Right renal pelvis (tissue), 4 donors: ENCODE measurements at places on chromosomes 2 and 18.

GRCh38 chr2:236565879-236566402, 3.7 kb upstream of the ACKR3 start:
- no peak for DNase-seq

DNA sequence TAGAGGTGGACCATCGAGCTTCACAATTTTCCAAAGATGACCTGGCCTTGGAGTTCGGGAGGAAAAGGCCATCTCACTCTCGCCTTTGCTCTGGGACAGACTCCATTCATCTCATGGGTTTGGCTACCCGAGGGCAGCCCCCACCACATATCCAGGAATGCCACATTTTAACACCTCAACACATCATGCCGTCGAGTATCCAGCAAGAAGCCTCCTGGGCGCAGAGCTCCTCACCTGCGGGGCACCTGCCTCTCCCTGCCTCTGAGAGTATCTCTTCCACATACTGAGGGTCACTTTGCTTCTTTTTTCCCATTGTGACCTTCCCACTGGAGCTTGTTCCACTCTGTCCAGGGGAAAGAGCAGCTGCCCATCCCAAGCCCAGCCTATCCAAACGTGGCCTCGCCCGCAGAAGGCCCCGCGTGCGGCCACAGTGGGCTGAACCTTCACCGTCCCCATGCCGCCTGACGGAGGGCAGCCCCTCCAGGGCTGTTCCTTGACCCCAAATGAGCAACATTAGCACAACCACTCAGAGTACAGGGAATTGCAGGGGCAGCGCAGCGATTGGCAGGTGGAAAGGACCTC, 5.5 kb upstream of the LIMS2 start:
- DNase-seq = no peak

DNA sequence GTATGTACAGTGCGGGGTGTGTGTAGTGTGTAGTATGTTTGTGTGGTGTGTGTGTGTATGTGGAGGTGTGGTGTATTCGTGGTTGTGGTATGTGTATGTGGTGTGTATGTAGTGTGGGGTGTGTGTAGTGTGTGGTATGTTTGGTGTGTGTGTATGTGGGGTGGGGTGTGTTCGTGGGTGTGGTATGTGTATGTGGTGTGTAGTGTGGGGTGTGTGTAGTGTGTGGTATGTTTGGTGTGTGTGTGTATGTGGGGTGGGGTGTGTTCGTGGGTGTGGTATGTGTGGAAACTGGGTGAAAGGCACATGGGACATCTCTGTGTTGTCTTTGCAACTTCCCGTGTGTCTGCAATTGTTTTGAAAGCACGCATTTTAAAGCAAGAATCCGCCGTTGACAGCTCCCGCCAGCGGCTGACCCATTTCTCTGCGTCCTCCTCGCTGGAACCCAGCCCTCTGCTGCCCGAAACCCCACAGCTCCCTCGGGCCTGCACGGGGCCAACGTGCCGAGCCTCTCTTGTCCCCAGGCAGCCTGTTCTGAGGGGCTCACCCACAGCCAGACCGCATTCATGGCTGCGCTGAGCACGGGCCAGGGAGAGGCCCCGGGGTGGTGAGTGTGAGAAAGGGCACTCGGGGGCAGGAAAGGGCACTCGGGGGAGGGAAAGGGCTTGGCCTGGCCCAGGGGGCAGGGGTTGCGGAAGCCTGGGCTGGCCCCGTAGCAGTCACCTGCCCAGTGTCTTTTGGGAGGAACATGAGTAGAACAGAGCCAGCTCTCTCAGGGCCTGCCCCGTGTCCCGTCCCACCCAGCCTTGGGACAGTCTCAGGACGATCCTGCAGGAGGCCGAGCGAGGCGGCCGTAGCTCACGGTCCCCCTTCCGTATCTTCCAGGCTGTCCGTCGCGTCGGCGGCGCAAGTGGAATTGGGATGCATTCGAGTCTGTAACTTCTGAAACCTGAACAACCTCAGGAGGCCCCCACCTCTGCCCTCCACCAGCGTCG, 61.4 kb downstream of the TWIST2 start:
- no peak for DNase-seq

GRCh38 chr2:162731917-162732804, 106.4 kb downstream of the KCNH7 start:
- DNase-seq = no peak

- DNase-seq = no peak
Observed at GRCh38 chr18:77127769-77128671, 4.6 kb downstream of the MBP start.

- no peak for DNase-seq
Observed at GRCh38 chr2:46339676-46340459, 42.7 kb downstream of the EPAS1 start.

DNA sequence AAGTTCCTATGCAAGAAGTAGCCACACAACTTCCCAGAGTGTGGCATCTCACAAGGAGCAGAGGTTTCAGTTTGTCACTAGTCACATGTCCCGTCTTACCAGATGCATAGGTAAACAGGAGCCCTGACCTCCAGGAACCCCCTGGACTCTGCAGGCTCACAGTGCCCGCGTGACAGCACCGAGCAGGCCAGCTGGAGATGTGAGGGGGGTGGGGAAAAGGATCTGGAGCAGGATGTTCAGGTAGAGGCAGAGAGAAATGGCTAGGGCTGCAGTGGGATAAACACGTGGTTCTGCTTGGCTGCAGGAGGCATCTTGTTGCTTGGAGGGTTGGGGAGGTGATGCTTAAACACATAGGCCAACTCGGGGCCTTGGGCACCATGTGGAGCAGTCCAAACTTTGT, 54.2 kb downstream of the IMPA2 start:
- DNase-seq = no peak

GRCh38 chr2:196171946-196172345, 568 bp upstream of the STK17B start:
- peak; percentile 16 for DNase-seq

DNA sequence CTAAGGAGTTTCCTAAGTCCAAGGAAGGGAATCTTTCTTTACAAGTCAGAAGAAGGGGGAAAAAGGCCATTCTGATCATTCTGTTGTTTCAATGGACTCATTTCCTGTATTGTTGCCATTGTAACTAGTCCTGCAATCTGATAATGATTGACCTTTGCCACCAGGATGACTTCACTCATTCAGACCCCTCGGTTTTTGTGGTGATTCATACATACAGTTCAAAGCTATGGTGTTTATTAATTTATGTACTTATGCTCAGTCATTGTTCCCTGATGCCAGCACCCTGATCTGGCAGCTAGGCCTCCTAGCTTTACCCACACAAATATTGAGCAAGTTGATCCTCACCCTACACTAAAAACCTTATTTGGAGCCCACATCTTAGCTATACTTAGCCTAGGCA, 57.6 kb upstream of the ZNF519 start:
- DNase-seq = no peak

- DNase-seq = no peak
Observed at GRCh38 chr2:240397924-240398645, 37.4 kb upstream of the GPC1 start.

- DNase-seq = no peak
Observed at GRCh38 chr2:109494351-109494750, 119.4 kb downstream of the SEPTIN10 start.

DNA sequence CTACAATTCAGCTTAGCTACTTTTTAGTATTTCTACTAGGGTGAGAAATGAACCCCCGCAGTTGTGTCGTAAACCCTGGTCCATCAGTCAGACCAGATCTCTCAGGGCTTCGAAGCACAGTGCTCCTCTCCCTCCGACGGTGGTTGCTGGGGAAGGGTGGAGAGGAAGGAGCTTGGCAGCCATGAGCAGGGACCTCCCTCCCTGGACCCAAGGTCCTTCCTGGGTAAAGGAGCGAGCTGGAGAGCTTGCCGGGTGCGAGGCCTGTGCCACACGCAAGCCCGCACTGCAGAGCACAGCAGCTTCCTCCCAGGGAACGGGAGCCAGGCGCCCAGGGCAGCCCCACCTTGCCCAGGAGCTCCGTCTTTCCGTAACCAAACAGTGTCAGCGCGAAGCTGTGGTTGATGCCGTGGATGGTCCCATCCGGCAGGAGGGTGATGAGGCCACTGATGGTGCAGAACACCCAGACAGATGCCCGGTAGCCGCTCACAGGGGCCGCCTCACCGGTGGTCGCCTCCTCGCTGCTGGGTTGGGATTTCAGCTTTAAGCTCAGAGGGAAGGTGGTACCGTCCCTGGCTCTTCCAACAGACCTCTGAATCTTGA, 12.5 kb downstream of the PASK start:
- no peak for DNase-seq

DNA sequence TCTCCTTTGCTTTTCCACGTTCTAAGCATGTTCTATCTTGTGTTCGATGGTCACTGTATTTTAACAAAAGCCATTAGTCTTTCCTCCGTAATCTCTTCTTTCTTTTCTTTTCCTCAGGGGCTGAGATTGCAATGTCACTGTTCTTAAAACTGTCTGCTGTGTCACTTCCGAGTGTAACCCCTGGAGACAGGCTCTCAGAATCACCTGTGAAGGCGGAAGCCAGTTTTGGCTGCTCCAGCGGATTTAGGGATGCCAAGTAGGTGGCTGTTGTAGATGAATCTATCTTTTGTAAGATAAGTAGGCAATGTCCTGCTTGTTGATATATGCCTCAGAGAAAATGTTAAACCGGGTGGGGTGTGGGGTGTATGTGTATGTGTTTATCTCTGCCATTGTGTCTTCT, 94.7 kb upstream of the L3MBTL4 start:
- no peak for DNase-seq

GRCh38 chr2:238518172-238518820, 91.6 kb downstream of the ASB1 start:
- DNase-seq = no peak

DNA sequence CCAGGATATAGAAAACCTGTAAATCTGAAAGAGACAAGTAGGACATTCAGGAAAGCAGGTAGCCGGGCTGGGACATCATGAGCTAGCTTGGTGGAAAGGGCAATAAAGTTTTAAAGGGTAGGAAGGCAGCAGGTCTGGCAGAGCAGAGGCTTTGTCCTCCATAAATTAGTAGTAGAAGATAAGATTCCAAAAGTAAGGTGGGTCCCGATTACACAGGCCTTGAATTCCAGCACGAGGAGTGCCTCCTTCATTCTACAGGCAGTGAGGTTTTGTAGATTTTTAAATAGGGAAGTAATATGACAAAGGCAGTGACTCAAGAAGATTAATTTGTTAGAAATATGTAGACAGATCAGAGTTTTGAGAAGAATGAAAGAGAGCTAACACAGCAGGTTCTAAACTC, 160.7 kb downstream of the DTNB start:
- DNase-seq = no peak

GRCh38 chr2:170530284-170530745, 184.8 kb upstream of the SP5 start:
- peak; percentile 28 for DNase-seq

DNA sequence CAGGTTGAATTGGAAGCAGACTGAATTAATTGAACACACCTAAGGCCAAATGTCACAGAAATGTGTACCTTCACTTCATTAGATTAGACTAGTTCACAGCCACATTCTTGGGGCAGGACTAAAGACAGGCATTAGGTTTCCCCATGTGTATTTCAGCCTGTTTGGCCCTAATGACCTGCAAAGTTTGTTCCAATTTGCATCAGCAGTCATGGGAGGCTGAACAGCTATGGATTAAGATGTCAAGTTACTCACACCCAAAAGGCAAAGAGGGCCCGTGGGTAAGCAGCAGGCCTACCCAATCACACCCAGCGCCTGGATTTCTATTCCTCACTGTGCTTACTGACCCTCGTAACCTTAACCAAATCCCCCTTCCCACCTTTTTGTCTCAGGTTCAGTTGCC, 99.6 kb upstream of the RIOK3 start:
- no peak for DNase-seq

DNA sequence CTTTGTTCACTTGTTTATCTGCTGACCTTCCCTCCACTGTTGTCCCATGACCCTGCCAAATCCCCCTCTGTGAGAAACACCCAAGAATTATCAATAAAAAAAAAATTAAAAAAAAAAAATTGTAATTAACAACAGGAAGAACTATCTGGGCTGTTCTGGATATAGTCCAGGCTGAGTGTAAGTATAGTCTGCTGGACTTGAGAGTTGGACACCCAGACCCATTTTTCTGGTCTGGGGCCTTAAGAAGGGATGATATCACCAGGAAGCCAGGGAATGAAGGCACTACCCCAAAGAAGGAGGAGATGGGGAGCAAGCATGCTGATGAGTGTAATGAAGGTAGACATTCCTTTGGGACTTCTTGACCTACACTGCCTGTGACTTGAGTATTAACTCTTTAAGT, 72.1 kb upstream of the ZFP36L2 start:
- no peak for DNase-seq

DNA sequence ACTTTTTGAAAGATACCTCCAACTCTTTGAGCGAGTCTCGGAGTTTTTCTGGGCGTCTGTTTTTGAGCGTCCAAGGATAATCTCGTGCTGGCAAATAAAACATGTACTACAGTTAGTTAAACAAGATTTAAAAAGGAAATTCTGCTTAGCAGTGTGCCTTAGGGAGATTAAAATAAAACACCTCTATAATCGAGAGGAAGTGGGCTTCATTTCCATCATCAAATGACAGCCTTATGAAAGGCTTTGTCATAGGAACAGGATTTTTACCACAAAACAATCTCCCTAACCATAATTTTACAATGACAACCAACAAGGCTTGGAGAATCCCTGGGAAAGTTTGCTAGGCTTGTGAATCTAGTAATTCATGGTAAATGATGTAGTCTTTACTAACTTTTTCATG, 103.4 kb downstream of the WDPCP start:
- no peak for DNase-seq

DNA sequence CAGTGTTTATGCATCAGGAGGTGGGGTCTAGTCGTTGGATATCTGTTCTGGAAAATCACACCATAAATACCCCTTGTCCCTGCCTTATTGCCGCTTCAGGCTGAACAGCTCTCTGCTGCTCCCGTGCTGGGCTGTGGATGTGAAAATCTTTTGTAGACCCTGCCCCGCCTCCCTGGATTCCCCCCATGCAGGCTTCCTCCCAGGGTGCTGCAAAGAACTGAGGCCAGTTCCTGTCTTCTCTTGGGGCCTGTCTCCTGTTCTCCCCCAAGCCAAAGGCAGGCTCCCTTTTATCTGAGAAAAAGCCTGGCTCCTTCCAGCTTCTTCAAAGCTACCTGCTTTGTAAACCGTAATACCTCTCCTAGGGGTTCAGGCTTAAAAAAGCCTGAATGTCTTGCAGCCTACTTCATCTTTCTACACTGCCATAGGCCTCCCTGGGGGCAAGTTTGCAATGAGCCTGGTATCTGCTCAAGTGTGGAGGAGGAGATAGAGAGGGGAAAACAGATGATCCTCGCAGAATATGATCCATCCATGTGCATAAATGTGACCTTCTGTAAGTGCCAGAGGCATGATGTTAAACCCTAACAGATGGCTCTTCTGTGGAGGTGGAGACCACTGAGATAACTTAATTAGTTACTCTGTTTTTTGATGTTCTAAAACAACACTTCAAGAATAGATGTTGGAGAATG, 55.3 kb downstream of the VWA3B start:
- no peak for DNase-seq
